Transverse colon (tissue), 4 donors: ENCODE measurements at places on chromosomes 1 and 21. TPM values are rescaled to one million over a fixed set of nuclear protein-coding genes. Genes with fewer than 3 reads are reported as not detected.

ABCG1 gene
- 67.7 TPM for total RNA-seq

KMO gene
- under 0.01 TPM for total RNA-seq

HSD11B1 gene
- total RNA-seq: not detected

MEAF6 gene
- total RNA-seq: 8.2 TPM

ACTN2 gene
- 0.55 TPM for total RNA-seq

CASQ2 gene
- 10.9 TPM for total RNA-seq

SYPL2 gene
- 0.40 TPM for total RNA-seq

SUSD4 gene
- not detected for total RNA-seq

CD84 gene
- 1.4 TPM for total RNA-seq

LIN28A gene
- not detected for total RNA-seq

UBXN11 gene
- 17.9 TPM for total RNA-seq

S100A2 gene
- not detected for total RNA-seq

NUP210L gene
- total RNA-seq: not detected

C1orf174 gene
- 45.4 TPM for total RNA-seq

SLC16A4 gene
- 3.2 TPM for total RNA-seq

MPL gene
- total RNA-seq: not detected

CELA2A gene
- total RNA-seq: not detected

SYT14 gene
- not detected for total RNA-seq

PSEN2 gene
- 29.3 TPM for total RNA-seq

LAD1 gene
- total RNA-seq: 142 TPM

ERICH3 gene
- 6.4 TPM for total RNA-seq

CATSPERE gene
- total RNA-seq: 2.7 TPM

TMEM82 gene
- 13.2 TPM for total RNA-seq

AXDND1 gene
- total RNA-seq: 4.3 TPM

PLA2G4A gene
- total RNA-seq: 2.0 TPM

ALDH9A1 gene
- total RNA-seq: 103 TPM

PAPPA2 gene
- 2.2 TPM for total RNA-seq

CD34 gene
- 10.8 TPM for total RNA-seq

SLC9C2 gene
- not detected for total RNA-seq

OR6N1 gene
- total RNA-seq: not detected

KCNJ9 gene
- 0.27 TPM for total RNA-seq

DYNLT5 gene
- not detected for total RNA-seq

NT5C1A gene
- not detected for total RNA-seq
